ENCODE measurements at places on chromosomes 1 and 21.

DNA sequence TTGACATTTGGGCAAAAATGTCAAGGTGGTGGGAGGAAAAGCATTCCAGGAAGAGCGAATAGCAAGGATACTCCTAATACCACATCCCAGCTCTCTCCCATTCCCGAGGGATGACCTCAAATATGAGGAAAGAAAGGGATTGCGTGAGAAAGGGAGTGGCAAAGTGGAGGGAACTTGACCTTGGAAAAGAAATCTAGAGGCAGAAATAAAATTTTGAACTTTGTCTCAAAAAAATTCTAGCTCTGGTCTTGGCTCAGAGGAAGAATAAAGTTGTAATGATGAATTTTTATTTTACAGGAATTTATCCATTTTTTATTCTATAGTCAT, 127.8 kb downstream of the TBX19 start:
- no peak for DNase-seq

GRCh38 chr1:156376958-156377919, 8.2 kb downstream of the RHBG start:
- DNase-seq = no peak

- DNase-seq = peak; percentile 21
These were observed 132.9 kb upstream of the WNT4 start for GRCh38 chr1:22275626-22276395.

DNA sequence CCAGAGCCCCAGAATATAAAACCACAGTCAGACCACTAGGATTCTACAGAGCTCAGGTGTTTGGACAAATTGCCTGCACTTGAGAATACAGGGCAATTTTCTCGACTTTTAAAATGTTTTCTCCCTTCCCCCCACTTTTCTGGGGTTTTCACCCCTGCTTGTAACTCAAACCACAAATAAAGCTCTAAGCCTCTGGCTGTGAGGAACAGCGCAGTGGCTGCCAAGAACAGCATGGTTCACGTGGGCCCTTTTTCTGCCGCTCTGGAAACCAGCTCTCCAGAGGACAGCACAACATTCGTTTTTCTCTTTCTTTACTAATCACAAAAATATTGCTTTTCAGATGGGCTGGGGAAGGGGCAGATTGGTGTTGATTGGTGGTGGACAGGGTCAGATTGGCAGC, 102.2 kb upstream of the JUN start:
- peak; percentile 50 for DNase-seq

GRCh38 chr1:180028864-180029263, 74.3 kb downstream of the CEP350 start:
- DNase-seq = no peak

GRCh38 chr1:78561856-78562255, 58.4 kb upstream of the IFI44L start:
- peak; percentile 42 for DNase-seq

- DNase-seq = no peak
These were observed 26.2 kb upstream of the C1orf105 start for GRCh38 chr1:172394141-172394751.

DNA sequence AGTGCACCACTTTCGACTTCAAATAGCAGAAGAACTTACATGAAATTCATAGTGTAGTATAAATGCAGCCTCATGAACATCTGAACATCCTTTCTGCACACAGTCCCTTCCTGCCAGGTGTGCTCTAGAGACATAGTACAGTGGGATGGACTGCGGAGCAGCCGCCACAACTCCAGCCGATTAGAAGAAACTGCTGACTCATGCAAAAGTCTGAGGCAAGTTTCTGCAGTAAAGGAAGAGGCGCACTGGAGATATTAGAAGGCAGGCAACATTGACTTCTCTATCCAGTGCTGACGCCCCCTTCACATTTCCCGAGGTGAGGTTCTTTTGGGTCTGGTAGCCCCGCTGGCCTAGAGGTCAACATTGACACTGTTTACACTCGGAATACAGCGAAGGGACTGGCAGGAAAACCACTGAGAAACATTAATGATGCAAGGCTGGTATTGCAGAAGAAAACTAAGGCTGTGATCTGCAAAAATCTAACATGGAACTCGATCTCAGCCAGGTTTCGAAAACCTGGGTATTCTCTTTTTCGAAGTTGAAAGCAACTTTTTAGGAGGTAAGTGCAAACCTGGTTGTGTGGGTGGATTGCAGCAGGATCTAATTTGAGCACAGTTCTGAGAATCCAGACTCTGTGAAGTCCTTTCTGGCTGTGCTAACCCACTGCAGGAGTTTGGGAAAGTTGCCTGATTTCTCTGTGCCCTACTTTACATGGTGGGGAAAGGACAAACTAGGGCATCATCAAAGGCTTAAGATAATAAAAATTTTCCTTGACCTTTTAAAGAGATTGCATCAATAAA, 90.7 kb downstream of the CDC7 start:
- DNase-seq = no peak

GRCh38 chr1:119822406-119822805, 11.1 kb upstream of the REG4 start:
- DNase-seq = no peak

GRCh38 chr1:53384796-53385195, 56.9 kb upstream of the LRP8 start:
- DNase-seq = no peak

- no peak for DNase-seq
These were observed 20.4 kb downstream of the GREM2 start for GRCh38 chr1:240591564-240591963.

- DNase-seq = no peak
These were observed 31.5 kb upstream of the RNF187 start for GRCh38 chr1:228455715-228456114.

DNA sequence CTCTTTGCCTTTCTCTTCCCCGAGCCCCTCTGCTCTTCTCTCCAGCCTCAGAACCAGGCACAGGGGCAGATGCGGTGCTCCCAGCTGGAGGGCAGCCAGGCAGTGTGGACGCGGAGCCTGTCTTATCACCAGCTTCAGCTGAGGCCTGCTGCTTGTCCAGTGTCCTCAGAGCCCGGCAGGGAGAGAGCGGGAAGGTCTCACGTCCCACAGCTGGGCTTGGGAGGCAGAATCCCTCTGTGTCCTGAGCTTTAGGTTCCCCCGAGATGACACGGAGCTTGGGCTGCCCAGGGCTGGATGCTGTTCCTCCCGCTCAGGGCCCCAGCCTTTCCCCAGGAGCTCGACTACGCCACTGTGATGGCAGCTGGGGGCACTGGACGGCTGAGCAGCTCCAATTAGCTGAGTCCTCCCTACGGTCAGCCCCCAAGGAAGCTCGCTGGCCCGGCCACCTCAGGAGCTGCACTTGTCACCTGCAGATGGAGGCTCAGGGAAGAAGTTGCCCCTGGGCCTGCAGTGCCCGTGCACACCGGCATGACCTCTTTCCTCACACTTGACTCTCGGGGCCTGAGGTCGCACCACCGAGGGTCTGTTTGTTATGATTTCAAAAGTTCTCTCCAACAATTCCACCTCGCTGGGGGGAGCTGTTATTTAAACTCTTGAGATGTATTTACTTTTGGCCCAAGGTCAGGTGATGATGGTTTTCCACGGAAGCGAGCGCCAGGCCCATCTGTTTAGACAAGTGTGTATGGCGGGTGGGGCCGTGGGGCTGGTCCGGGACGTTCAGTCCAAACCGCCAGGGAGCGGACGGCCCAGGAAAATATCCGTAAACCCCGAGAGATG, 127.3 kb downstream of the SIK1 start:
- no peak for DNase-seq

- DNase-seq = no peak
These were observed 15.9 kb upstream of the S1PR1 start for GRCh38 chr1:101220906-101221305.

DNA sequence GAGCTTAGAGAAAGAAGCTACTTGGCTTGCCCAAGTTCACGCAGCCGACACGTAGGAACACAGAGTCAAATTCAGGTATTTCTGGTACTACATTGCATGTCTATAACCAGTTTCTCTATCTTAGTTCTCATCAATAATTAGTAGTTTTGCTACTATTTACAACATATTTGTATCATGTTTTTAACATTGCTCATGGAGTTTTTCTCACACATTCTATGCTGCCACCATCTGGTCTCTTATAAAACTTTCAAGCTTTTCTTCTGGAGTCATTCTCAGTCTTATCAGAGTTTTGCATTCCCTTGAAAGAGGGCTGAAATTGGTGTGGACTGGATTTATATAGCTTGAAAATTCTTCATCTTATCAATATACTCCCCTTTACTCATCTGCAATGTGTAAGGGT, 118.8 kb upstream of the PALMD start:
- no peak for DNase-seq

- no peak for DNase-seq
These were observed 69.0 kb downstream of the GADD45A start for GRCh38 chr1:67753776-67754525.

GRCh38 chr1:36765785-36766300, 268.5 kb downstream of the GRIK3 start:
- no peak for DNase-seq

GRCh38 chr1:44460107-44460882, 55.2 kb downstream of the RNF220 start:
- no peak for DNase-seq

- no peak for DNase-seq
These were observed 15.8 kb downstream of the SCAF4 start for GRCh38 chr21:31716106-31716505.

GRCh38 chr1:195604287-195604686, 1004.0 kb downstream of the KCNT2 start:
- no peak for DNase-seq

DNA sequence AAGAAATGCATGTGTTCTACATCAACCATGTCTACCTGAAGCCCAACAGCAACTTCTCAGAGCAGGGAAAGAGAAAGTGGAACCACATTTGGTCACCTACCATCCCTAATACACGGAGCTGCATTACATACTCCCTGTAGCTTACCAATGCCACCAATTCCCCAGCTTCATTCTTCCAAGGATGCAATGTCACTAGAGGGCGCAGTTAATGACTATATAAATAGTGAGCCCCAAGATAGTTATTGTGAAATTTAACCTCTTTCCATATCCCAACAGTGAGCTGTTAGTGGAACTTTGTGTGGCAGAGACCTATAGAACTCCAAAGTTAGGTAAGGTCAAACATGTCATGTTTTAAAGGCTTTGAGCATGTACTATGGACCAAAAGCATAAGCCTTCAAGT, 618.3 kb downstream of the SMYD3 start:
- DNase-seq = peak; percentile 44

GRCh38 chr21:26227130-26227529, 56.6 kb upstream of the APP start:
- DNase-seq = no peak

DNA sequence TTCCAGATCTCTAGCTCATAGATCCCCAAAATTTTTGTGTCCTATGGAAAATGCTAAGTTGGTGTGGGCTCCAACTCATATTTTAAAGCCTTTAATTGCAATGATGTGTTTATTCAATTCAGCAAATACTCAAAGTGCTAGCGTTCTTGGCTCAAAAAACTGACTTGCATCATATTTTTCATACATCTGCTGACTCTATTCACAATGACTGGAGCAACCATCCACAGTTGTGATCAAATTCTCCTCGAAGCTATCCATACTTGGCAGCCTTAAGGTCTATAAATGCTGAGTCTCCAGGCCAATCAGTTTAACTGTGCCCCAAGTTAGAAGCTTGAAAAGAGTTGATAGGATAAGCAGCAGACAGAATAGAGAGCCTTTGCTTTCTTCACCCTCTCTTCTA, 2.9 kb upstream of the ATP1A1 start:
- DNase-seq = peak; percentile 20

GRCh38 chr1:58262702-58263101, 283.8 kb downstream of the OMA1 start:
- DNase-seq = no peak

DNA sequence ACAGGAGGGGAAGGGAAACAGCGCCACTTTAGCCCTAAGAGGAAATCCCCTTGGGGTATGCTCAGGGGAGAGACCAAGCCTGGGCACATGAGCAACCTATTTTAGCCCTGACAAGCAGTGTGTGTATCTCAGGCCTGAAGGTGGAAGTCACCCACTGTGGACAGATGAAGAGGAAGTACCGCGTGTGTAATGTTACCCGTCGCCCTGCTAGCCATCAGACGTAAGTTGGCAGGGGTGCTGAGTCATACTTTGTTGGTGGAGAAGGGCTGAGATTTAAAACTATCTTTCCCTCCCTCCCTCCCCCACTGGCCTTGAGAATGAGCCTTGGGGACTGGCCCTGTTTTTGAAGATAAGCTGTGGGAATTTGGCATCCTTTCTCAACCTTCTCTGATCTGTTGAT, 11.2 kb downstream of the AGO1 start:
- no peak for DNase-seq

- DNase-seq = no peak
These were observed 43.5 kb downstream of the UBE2G2 start for GRCh38 chr21:44758141-44758561.

DNA sequence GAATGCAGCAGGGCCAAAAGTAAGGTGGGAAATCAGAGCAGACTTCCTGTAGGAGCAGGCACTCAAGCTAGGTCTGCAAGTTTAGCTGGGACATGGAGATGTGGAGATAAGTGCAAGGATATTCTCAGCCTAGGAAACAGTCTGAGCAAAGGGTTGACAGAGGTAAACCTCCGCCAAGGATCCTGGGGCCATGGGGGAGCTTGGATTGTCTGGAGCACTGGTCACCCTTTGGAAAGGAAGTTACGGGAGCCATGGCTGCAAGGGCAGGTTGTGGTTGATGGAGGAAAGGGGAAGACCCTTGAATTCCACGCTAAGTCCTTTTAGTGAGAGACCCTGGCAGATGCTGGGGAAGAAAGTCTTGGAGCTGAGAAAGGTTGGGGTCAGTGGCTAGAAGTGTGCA, 150.9 kb downstream of the PTPRU start:
- DNase-seq = no peak

GRCh38 chr1:18413541-18414305, 67.0 kb upstream of the KLHDC7A start:
- DNase-seq = no peak

DNA sequence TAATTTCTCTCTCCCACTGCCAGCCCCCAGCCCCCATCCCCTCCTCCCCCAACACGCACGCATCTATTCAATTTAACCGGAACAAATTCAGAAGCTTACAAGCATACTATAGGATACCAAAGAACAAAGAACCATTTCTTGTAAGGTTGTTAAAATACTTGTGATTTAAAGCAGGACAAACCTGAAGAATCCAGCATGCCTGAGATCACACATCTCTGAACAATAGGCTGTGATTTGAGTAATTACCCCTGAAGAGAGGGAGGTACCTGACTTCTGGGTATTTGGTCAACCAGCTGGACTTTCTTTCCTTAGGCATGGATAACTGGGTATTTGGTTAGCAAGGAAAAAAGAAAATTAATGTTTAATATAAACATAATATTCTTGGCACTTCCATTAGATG, 105.1 kb downstream of the NMNAT2 start:
- DNase-seq = no peak

- no peak for DNase-seq
These were observed 421 bp downstream of the PSRC1 start for GRCh38 chr1:109282497-109282951.

Measured in fibroblast of gingiva (primary cell).